Left forelimb (tissue), 1 donor: ENCODE measurements at places on chromosomes 3 and 15.

GRCh38 chr3:72862314-72863090 lies 14.3 kb upstream of the SHQ1 start:
- DNase-seq: no peak

DNA sequence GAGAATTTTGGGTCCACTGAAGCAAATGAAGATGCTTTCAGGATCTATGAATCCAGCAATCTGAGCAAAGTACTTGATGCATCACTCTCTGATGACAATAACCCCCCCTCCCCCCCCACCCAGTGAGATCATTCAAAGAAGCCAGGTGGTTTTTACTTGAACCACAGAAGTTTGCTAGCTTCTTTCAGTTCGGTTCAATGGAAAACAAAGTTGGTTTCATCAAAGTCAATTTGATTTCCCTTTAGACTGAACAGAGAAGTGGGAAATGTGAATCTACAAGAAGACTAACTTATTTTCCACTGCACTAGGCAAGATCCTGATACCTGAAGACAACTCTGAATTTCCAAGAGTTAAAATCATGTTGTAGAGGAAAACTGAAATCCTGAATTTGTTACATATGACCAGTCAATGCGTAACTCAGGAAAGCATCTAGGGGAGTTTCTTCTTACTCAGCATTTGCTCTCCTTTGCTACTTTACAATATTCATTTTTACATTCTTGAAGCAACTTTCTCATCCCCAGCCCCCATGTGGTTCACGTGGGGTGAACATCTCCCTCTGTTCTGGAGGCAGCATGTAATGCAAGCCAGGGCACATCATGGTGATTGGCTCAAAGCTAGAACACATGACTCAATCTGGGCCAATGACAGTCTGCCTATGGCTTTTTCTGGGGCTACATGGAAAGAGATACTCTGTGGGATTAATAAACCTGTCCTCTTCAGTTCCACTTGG lies 572.6 kb downstream of the FOXP1 start:
- no peak for DNase-seq

- DNase-seq: no peak
These were observed 9.2 kb upstream of the EIF2B5 start for GRCh38 chr3:184126006-184126405.

DNA sequence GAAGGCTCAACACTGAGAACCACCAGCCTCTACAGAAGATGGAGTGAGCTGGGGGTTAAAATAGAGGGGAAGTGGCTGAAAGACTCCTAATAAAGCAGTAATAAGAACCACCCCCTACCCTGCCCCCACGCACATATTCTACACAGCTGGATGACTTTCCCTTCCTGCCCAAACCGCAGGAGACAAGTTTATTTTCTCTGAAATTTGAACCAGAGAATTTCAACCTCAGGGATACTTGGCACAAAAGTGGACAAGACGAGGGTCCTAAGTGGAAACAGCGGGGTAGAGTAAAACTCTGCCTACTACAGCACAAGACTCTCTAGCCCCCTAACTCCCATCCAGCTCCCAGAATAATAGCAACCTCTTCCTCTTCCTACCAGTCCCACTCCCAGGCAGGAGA lies 28.4 kb downstream of the USF3 start:
- DNase-seq: no peak

GRCh38 chr3:35426366-35426958 lies 212.9 kb upstream of the ARPP21 start:
- DNase-seq: no peak

DNA sequence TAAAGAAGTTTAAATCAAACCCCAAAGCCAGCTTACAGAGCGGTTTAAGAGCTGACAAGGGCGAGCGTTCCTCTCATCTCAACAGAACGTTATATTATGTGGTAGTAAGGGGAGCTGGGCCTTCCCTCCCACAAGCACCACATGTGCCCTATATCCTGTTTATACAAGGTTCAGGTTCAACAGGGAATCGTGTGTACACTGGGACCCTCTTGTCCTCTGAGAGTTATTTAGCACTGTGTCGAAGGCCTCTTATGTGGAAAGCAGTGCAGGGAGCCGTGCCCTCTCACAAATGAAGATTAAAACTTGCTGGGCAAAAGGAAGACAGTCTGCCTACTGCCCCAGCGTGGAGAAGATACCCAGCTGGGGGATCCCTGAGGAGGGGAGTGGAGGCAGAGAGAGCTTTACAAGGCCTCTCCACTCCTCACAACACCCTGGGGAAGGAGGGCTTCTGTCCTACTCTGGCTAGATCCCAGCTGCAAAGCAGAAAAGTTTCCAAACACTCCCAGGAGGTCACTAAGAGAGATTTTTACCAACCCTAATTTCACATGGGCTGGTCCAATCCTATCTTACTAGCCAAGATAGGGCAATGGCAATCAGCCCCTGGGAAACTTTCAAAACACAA lies 2.9 kb downstream of the TLE3 start:
- no peak for DNase-seq

GRCh38 chr15:55564347-55565145 lies 23.6 kb downstream of the PYGO1 start:
- no peak for DNase-seq

- no peak for DNase-seq
These were observed 1.1 kb upstream of the ZNF639 start for GRCh38 chr3:179321668-179322285.

GRCh38 chr3:163957072-163957471 lies 1121.2 kb downstream of the SI start:
- DNase-seq: no peak

DNA sequence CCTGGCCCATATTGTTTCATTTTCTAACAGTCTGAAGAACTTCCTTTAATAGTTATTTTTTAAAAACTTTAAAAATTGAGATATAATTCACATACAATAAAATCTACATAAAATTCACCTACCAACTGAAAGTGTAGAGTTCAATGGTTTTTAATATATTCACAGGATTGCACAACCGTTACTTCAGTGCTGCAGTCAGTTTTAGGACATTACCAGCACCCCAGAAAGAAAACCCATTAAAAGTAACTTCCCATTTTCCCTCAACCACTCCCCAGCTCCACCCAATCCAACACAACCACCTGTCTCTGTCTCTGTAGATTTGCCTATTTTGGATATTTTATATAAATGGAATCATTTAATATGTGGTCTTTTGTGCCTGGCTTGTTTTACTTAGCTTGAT lies 29.6 kb downstream of the MGA start:
- no peak for DNase-seq
